ENCODE measurements at places on chromosomes 13 and 19. TPM values are rescaled to one million over a fixed set of nuclear protein-coding genes. Genes with fewer than 3 reads are reported as not detected.

Gene LGALS16
- total RNA-seq, result not detected

Gene ZNF564
- total RNA-seq, result 4.0 TPM

Gene CSNK1G2
- 67.8 TPM for total RNA-seq

Gene NECTIN2
- total RNA-seq, result 51.8 TPM

Gene URAD
- total RNA-seq, result not detected

Gene DIRAS1
- total RNA-seq, result 3.3 TPM

Gene LGALS14
- total RNA-seq, result not detected

Gene CADM4
- 8.4 TPM for total RNA-seq

Gene ADM5
- 0.34 TPM for total RNA-seq

Gene FPR3
- total RNA-seq, result not detected

Gene THSD8
- not detected for total RNA-seq

Gene LAIR1
- not detected for total RNA-seq

Gene HIF3A
- total RNA-seq, result not detected

Gene LHB
- not detected for total RNA-seq

Gene SPRED3
- total RNA-seq, result 0.36 TPM

Gene VSTM2B
- total RNA-seq, result 0.93 TPM

Gene FBN3
- total RNA-seq, result not detected

All from melanocyte of skin (primary cell).